ENCODE measurements at places on chromosomes 7 and 10.

DNA sequence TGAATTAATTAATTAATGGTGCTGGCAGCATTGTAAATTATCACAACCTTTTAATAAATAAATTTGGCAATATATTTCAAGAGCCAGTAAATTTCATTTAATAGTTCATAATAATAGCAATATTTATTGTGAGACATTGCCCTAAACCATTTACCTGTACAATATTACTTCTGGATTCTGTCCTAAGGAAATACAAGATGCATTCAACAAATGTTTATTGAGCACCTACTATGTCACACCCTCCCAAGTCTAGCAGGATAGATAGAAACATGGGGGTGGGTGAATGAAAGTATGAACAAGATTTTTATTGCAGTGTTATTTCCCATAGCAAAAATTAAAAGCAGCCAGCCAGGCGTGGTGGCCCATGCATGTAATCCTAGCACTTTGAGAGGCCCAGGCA, 4.4 kb upstream of the HERC4 start:
- no peaks in the 10 kb centered on the region for H3K36me3 ChIP-seq
- DNase-seq: no peak
- no peak overlapping the region for H3K27ac ChIP-seq
- no peak overlapping the region for H3K4me3 ChIP-seq

DNA sequence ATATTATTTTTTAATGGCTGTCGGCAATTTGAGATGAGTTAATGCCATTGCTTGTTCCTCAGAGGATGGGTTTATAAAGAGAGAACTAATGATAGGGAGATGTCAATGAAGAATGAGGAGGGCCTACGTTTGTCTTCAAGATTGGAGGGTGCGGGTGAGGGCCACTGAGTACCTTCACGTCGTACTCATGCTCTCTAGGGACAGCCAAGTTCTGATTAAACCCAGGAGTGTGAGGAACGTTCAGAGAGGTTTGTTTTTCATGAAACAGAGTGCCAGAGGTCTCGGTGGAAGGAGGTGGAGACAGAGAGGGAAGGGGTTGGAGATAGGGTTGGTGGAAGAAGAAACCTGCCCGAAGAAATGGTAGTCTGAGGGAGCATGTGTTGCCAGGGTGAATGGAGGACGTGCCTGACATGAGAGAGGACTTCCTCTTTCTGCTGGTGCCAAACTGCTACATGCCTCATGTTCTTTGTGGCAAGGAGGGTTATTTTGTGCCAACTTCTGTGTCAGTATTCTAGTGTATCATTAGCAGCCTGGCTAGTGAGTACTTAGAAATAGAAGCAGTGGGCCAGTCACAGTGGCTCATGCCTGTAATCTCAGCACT, 8.9 kb downstream of the DHTKD1 start:
- H3K4me3 ChIP-seq: no peak overlapping the region
- H3K4me1 ChIP-seq: peaks cover 4% of the 10 kb centered on the region
- no peak for DNase-seq
- H3K36me3 ChIP-seq: peaks cover 48% of the 10 kb centered on the region
- peak overlapping the region; percentile 49 for H3K27ac ChIP-seq

- peaks cover 66% of the 10 kb centered on the region for H3K27me3 ChIP-seq
- H3K4me1 ChIP-seq: peaks cover 52% of the 10 kb centered on the region
- no peak overlapping the region for H3K4me3 ChIP-seq
- H3K27ac ChIP-seq: no peak overlapping the region
Measured at GRCh38 chr7:132430861-132431822, 145.1 kb downstream of the PLXNA4 start.

DNA sequence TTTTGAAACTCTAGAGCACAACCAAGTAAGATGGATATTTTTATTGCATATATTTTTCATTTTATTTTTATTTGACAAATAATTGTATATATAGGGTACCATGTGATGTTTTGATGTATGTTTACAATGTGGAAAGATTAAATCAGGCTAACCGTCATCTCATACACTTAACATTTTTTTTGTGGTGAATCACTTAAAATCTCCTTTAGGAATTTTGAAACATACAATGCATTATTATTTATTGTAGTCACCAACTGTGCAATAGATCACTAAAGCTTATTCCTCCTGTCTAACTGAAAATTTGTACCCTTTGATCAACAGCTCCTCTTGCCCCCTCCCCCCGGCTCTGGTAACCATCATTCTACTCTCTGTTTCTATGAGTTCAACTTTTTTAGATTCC, 77.2 kb downstream of the DNAH11 start:
- no peak overlapping the region for H3K4me3 ChIP-seq
- H3K27me3 ChIP-seq: no peaks in the 10 kb centered on the region
- H3K36me3 ChIP-seq: no peaks in the 10 kb centered on the region
- no peak for DNase-seq
- H3K27ac ChIP-seq: no peak overlapping the region

GRCh38 chr7:121212036-121212435, 116.8 kb upstream of the WNT16 start:
- no peak overlapping the region for H3K27ac ChIP-seq
- H3K4me3 ChIP-seq: no peak overlapping the region
- peaks cover 3% of the 10 kb centered on the region for H3K27me3 ChIP-seq
- no peaks in the 10 kb centered on the region for H3K4me1 ChIP-seq
- no peak for DNase-seq

DNA sequence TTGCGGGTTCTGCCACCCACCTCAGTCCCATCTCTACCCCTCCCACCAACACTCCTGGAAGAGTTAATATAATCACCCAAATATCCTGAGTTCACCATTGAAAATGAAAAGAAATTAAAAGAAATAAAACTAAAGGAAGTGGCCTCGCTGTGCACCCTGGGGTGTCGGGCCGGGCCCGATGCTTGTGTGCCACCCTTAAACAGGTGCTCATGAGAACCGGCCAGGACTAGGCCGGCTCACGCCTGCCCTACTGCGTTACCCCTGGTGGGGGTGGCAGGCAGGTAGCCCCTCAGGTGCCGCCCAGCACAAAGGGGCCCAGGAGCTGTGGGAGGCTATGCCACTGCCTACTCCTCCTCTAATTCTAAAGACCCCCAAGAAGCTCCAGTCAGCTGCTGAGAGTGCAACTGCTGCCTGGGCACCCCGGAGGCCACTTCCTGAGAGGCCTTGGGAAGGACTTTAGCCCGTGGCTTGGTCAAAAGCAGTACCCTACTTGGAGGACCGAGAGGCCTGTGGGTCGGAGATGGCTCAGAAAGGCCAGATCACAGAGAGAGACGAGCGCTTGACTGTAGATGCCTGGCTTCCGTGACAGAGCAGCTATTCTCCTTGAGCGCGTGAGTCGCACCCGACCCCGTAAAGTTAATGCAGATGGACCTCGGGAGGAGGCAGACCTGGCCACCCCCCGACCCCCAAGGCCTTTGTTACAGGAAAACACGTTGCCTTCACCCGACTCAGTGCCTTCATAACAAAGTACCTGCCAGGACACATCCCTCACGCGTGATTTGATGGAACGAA, 51.0 kb upstream of the PPP2R2D start:
- H3K4me1 ChIP-seq: peaks cover 20% of the 10 kb centered on the region
- H3K4me3 ChIP-seq: no peak overlapping the region
- peaks cover 8% of the 10 kb centered on the region for H3K27me3 ChIP-seq
- H3K27ac ChIP-seq: no peak overlapping the region

- no peaks in the 10 kb centered on the region for H3K36me3 ChIP-seq
- peaks cover 33% of the 10 kb centered on the region for H3K27me3 ChIP-seq
- H3K4me3 ChIP-seq: no peak overlapping the region
- H3K27ac ChIP-seq: no peak overlapping the region
- no peak for DNase-seq
Measured at GRCh38 chr10:103547391-103547946, 54.0 kb downstream of the NEURL1 start.

DNA sequence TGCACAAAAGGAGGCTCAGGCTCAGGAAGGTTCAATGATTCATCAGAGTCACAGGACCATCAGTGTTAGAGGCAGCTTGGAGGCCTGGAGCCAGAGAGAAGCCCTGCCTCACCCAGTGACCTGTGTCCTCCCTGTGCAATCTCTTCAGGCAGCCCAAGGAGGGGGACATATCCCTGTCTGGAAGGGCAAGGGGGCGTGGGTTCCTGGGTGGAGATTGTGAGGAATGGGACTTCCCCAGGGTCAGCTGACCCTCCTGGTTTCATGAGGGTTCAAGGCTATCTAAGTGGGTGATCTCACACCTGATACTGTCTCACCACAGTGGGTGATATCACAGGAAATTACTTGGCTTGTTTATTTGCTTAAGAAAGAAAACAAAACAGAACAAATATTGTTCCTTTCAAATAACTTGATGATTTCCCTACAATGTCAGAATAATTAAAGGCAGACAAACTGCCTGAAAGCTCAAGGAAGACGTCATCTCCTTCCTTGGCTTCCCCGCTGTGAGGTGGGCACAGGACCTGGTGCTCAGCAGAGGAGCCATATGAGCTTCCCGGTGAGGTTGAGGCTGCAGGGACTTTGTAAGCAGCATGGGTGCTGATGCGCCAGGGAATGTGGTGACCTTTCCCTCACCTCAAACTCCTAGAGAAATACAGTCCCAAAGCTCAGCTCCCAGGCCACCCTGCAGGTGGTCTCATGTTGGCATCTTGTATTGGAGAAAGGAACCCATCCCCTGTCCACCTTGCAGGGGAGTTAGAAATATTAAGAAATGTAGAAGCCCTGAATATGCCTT, 763.2 kb downstream of the GRID1 start:
- H3K27ac ChIP-seq: no peak overlapping the region
- no peak for DNase-seq
- no peak overlapping the region for H3K4me3 ChIP-seq
- peaks cover 16% of the 10 kb centered on the region for H3K27me3 ChIP-seq
- no peaks in the 10 kb centered on the region for H3K36me3 ChIP-seq

GRCh38 chr10:121165276-121165675, 314.1 kb downstream of the WDR11 start:
- peaks cover 21% of the 10 kb centered on the region for H3K27me3 ChIP-seq
- H3K4me3 ChIP-seq: no peak overlapping the region
- H3K4me1 ChIP-seq: no peaks in the 10 kb centered on the region
- DNase-seq: no peak
- no peaks in the 10 kb centered on the region for H3K36me3 ChIP-seq

DNA sequence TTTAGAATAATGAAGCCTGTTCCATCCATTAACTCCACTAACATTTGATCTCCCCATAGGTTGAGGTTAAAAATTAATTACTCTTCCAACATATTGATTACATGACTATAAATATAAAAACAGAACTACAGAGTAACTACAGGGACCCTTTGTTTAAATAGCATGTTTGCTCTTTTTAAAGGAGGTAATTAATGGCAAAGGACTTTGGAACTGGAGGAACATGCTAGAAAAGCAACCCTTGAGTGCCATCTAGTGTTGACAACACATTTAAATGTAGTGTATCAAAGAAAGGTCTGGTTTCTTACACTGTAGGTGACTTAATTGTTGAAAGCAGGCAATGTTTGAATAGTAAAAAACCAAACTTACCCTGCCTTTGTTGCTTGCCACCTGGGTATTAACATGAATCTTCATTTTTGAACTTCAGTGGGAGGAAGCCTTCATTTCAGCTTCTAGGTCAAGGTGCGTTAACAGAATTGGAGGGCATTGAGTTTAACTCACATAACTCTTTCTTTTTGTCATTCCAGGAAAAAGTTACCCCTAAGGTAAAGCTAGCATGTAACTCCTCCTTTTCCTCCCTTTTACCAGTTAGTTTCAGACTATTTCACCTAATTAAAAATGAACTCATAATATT, 52.6 kb upstream of the CAPZA2 start:
- H3K4me1 ChIP-seq: peaks cover 58% of the 10 kb centered on the region
- H3K27me3 ChIP-seq: peaks cover 3% of the 10 kb centered on the region
- no peak overlapping the region for H3K4me3 ChIP-seq
- H3K36me3 ChIP-seq: no peaks in the 10 kb centered on the region

- DNase-seq: no peak
- peaks cover 5% of the 10 kb centered on the region for H3K4me1 ChIP-seq
- H3K4me3 ChIP-seq: no peak overlapping the region
- no peaks in the 10 kb centered on the region for H3K27me3 ChIP-seq
Measured at GRCh38 chr10:75029857-75030256, 81.6 kb upstream of the SAMD8 start.

DNA sequence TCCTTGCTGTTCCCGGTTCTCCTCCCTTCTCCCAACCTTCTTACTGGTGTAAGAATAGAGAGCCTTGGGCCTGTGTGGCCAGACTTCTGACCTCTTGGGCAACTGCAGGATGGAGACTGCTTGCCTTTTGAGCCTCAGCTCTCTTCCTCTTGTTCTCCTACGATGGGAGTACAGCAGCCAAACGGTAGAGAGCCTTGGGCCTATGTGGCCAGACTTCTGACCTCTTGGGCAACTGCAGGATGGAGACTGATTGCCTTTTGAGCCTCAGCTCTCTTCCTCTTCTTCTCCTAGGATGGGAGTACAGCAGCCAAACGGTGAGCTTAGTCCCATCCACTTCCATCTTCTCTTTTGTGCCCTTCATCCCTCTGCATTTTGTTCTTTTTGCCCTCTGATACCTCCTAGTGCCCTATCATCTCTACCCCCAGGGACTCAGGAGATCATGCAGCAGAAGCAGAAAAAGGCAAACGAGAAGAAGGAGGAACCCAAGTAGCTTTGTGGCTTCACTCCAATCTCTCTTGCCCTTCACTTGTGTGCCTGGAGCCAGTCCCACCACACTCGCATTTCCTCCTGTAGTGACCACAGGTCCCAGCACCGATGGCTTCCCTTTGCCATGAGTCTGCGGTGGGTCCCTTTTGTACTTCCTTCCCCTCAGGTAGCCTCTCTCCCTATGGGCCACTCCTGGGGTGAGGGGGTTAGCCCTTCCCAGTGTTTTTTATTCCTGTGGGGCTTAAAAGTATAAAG, 15.3 kb downstream of the SLC25A13 start:
- H3K4me1 ChIP-seq: peaks cover 34% of the 10 kb centered on the region
- no peak overlapping the region for H3K4me3 ChIP-seq
- peaks cover 46% of the 10 kb centered on the region for H3K36me3 ChIP-seq
- H3K27ac ChIP-seq: no peak overlapping the region
- no peaks in the 10 kb centered on the region for H3K27me3 ChIP-seq

GRCh38 chr10:3036155-3037021, 31.0 kb upstream of the PFKP start:
- no peak for DNase-seq
- peaks cover 7% of the 10 kb centered on the region for H3K27me3 ChIP-seq
- H3K4me3 ChIP-seq: no peak overlapping the region
- H3K27ac ChIP-seq: peak overlapping the region; percentile 14

- DNase-seq: no peak
- no peaks in the 10 kb centered on the region for H3K36me3 ChIP-seq
- H3K4me1 ChIP-seq: peaks cover 7% of the 10 kb centered on the region
- H3K4me3 ChIP-seq: peak overlapping the region; percentile 54
Measured at GRCh38 chr10:23198610-23198939, 6.5 kb downstream of the PTF1A start.

DNA sequence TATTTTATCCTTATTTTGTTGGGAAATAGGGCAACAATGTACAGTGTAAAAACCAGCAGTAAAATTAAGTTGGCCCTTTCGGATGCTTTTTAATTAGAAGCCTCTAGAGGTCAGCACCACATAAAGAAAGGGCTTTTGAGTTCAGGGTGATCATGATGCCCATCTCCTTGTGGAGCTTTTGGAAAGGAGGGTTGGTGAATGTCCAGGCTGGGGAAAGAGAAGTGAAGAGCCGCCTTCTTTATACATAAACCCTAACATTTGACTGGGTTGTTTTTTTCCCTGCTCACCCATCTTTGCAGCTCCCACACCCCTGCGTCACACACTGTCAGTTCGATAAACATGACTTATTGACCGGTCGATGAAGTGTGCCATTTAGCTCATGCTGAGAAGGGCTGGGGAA, 29.8 kb downstream of the MTURN start:
- DNase-seq: peak; percentile 16
- H3K4me1 ChIP-seq: peaks cover 54% of the 10 kb centered on the region
- H3K4me3 ChIP-seq: no peak overlapping the region
- no peak overlapping the region for H3K27ac ChIP-seq

GRCh38 chr7:129769866-129770808, 158.6 kb downstream of the NRF1 start:
- H3K4me3 ChIP-seq: no peak overlapping the region
- DNase-seq: no peak
- H3K36me3 ChIP-seq: no peaks in the 10 kb centered on the region

All from nephron progenitor cell (in vitro differentiated cells).